Activated T-cell treated with anti-CD3 and anti-CD28 coated beads, Interleukin-2, amount 50 U/mL, for 4 hours (primary cell): ENCODE measurements at places on chromosomes 11 and 22.

DNA sequence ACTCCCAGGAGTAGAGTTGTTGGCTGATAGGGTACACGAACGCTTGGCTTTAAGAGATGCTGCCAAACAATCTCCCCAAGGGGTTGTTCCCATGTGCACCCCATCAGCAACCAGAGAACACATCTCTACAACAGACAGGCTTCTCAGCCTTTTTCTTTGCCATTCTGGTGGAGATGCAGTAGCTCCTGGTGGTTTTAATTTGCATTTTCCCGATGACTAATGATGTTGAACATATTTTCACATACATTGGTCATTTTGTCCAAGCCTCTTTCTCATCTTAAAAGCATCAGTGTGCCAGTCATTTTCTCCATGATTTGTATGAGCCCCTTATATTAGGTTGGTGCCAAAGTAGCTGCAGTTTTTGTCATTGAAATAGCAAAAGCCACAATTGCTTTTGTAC, 21.8 kb downstream of the DHCR7 start:
- no peak for DNase-seq

- DNase-seq = no peak
Measured at GRCh38 chr11:125329786-125330185, 165.2 kb downstream of the PKNOX2 start.

DNA sequence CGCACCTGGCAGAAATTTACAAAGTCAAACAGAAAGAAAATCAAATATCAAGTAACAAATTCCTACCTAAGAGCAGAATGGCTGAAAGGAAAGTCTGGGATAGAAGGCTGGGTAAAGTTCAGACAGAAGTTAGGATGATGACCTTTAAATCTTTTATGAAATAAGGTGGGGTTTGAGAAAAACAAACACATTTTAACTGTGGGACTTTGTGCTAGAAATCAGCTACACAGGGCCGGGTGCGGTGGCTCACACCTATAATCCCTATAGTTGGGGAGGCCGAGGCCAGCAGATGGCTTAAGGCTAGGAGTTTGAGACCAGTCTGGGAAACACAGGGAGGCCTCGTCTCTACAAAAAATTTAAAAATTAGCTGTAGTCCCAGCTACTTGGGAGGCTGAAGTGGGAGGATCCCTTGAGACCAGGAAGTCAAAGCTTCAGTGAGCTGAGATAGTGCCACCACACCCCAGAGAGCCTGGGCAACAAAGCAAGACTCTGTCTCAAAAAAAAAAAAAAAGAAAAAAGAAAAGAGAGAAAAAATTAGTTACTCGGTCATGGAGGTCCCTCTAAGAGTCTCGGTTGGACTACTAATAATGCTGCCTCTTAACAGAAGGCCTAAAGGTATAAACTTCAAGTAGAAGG, 119.7 kb upstream of the BID start:
- DNase-seq = no peak

DNA sequence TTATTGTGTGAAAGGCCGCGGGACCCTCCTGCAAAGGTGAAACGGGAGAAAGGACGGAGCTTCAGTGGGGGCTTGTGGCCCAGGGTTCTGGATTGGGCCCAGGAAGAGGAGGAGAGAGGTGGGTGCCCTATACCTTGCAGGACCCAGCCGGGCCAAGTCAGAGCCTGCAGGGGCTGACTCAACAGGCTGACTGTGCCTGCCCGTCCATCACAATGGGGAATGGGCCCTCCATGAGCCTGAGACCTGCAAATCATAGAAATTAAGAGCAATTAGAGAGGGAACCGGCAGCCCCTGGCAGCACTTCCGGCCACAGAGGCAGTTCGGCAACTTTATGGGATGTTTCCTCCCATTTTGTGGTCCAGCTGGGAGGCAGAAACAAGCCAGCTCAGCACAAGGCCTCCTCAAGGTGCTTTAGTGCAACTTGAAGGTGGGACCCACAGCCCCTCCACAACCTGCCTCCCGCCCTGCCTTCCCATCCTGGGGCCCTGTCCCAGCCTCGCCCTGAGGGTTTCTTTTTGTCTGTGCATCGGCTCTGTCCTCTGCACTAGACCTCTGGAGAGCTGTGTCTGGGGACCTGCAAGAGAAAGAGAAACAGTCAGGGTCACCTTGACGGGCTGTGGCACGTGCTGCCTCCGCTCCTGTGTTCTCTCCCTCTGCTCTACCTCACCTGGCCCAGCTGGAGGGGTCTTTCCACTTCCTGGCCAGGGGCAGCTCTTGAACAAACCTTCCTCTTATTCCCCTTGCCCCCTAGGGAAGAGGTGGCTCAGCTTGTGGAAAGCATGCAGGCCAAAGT, 19.1 kb upstream of the NECTIN1 start:
- DNase-seq = no peak

DNA sequence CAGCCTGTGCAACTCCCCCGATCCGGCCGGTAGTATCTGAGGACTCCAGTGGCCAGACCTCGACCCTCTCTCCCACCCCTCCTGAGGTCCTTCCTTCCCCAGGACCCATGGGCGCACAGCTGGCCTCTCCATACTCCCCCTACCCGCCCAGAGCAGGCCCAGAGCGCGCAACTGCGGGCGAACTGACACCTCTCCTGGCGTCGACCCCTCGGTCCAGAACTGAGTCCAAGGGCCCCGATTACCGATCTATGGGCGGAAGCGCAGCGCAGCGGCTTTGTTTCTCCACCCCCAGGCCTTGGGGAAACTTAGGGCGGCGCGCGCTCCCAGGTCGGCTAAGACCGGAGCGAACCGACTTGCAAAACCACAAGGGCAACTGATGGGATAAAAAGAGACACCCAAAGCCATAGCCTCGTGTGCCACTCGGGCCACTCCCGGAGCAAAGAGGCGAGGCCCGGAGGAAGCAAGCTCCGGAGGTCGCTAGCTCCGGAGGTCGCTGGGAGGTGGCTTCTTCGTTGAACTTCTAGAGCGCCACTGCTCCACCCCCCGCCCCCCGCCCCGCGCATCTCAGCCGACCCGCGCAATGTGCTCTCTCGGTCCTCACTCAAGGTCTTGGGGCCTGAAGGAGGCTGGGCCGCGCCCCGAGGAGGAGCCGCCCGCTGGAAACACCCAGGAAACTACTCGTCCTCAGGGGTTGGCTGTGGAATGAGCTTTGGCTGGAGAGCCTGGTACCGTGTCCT, 9.8 kb upstream of the ALX4 start:
- no peak for DNase-seq

GRCh38 chr11:72773291-72773690, 20.6 kb downstream of the STARD10 start:
- DNase-seq = no peak

DNA sequence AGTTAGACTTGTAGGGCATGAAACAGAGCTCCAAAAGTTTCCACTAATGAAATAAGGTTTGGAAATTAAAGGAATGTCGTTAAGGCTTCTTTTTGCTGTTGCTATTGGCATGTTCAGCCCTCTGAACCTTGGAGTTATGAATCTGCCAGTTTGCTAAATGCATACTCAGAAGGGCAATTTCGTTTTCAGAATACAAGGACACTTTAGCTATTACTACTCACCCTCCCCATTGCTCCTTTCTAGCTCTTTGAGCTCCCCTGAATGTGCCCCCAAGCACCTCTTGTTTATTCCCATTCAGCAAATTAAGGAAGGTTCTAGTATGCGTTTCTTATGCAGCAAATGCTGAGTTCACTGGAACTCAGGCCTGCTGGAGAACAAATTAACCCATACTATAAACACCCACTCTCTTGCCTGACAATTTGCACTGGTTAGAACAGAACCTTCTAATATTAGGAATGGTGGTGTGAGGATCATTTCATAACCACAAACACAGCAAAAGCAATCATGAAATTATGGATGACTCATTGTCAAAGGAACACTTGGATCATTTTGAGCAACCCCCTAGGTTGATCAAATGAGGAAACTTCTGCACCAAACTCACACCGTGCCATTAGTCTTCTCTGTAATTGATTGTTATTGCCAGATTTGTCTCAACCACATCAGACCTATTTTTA, 26.2 kb upstream of the LIN7C start:
- no peak for DNase-seq

DNA sequence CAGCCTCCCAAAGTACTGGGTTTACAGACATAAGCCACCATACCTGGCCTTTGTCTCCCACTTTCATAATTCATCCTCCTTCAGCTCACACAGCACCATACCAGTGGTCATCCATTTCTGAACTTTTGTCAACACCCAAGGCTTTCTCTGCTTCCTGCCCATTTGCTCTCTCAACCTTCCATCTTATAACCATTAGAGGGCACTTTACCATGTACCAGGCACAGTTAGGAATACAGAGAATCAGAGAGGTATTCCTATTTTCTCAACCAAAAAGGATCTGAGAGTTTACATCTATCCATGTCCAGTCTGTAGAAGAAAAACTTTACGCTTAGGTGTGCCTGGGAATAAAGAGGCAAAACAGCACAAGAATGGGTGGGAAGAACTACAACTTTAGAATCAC, 397.6 kb downstream of the BUD13 start:
- no peak for DNase-seq

GRCh38 chr11:13169709-13170108, 107.9 kb upstream of the BMAL1 start:
- no peak for DNase-seq

GRCh38 chr11:47616726-47617416, 22.7 kb upstream of the C1QTNF4 start:
- DNase-seq = no peak

DNA sequence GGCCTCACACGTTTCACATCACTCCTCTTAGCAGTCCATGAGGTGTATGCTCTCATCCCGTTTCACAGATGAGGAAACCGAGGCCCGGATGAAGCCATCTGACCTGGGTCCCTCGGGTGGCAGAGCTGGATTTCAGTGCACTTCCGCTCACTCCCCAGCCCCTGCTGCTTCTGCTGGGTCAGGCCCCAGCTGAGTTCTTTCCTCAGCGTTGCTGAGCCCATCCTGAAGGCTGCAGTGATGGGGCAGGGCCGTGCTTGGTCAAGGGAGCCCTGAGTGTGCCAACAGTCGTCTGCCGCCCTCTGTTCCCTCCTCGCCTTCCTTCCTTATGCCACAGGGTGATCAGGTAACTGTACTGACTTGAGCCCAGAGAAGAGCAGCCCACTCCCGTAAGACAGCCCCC, 12.1 kb downstream of the TRMU start:
- DNase-seq = no peak

- DNase-seq = no peak
Measured at GRCh38 chr11:70319396-70320076, 49.0 kb downstream of the PPFIA1 start.

- DNase-seq = no peak
Measured at GRCh38 chr11:104015649-104016415, 20.6 kb upstream of the DDI1 start.

DNA sequence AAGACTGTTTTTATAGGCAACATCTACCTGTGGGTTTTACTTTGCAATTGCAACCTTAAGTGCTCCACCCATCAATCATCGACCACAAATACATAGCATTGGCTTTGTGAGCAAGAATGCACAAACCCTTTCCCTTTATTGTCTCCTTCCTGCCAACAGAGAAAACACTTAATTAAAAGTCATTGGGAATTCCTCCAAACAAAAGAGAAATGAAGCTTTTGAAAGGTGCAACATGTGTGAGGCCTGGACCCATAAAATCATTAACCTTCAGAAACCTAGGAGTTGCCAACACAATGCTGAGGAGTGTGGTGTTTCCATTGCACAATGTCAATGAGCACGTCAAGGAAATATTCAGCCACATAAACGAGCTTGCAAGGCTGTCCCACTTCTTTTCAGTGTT, 223.2 kb downstream of the BLID start:
- no peak for DNase-seq

DNA sequence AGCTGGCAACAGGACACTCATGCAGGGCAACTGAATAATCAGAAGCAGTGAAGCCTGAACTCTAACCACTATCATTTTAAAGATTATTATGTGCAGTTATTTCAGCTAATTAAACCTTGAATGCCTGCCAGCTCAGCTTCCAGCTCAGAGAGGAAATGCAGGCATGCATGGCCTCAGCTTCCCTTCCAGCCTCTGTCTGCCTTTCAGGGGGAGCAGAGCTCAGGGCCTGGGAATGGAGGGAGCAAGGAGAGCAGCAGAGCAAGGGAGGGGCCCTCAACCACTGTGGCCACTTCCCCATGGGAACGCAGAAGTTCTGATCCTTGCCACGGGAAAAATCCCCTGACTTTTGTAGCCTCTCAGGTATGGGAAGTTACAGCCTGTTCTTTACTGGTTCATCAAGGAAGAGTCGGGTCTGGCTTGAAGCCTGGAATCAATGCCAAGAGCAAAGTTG, 32.5 kb upstream of the APLNR start:
- DNase-seq = no peak

DNA sequence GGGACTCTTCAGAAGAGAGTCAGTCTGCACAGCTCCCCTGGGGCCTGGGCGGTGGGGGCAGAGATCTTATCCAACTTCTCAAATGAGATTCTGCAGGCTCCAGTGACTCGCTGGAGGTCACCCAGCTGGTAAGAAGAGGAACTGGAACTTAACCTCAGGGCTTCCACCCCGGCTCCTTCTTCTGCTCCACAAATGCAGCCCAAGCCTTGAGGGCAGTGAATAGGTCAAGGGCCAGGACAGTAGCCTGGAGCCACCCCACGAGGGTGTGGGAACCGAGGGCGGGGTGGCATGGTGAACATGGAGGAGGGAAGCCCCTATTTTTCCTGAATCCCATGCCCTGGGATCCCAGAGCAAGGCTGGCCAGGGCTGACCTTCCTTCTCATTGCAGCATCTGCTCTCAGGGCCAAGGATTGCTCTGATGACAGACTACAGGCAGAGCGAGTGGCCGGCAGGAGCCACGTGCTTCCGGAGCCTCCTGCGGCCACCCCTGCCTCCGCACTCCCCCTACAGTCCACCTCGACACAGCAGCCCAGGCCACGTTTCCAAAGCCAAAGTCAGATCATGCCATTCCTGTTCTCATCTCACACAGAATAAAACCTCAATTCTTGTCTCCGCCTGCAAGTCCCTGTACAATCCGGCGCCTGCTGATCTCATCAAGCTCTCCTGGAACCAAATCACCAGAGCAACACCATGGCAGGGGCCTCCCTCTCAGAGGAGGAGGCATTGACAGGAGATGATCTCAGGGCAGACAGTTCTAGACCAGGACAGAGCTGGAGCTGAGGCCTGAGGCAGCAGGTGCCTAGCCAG, 21.1 kb upstream of the UPK3A start:
- DNase-seq = no peak

DNA sequence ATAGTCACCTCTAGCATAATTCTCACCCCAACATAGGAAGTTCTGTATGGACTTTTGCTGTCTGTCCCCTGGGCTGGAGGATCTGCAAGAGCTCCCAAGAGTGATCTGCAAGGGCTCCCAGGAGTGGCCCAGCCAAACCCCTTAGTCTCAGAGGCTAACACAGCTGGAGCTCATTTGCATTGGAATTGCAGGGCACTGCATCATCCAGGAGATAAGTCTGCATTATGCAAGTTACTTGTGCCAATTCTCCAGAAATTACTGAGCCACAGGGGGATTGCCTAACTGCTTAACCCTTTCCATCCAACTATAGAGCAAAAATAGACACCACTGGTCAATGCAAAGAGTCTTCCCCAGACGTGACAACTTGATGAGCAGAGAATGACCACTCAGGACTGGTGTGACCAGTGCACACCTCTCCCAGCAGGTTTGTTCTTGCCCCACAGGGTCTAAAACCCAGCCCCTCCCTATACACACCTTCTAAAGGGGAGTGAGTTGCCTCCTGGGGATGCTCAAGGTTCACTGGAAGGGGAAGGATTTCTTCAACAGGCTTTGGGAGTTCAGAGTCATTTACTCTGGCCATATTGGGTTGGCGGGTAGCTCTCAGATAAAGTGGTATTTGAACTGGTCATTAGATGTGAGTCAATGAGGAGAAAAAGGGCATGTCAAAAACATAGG, 38.4 kb downstream of the POU2AF3 start:
- no peak for DNase-seq

GRCh38 chr11:130848361-130849214, 67.7 kb downstream of the SNX19 start:
- DNase-seq = no peak

GRCh38 chr11:112790286-112790685, 170.9 kb upstream of the NCAM1 start:
- no peak for DNase-seq
